ENCODE measurements at places on chromosomes 2 and 18. TPM values are rescaled to one million over a fixed set of nuclear protein-coding genes. Genes with fewer than 3 reads are reported as not detected.

Gene KLHL41
- total RNA-seq: not detected

GRCh38 chr2:179953359-179953758, 53.7 kb downstream of the CWC22 start:
- H3K27ac ChIP-seq: no peak overlapping the region
- peaks cover 32% of the 10 kb centered on the region for H3K36me3 ChIP-seq
- H3K4me1 ChIP-seq: no peaks in the 10 kb centered on the region
- no peak for DNase-seq
- H3K27me3 ChIP-seq: no peaks in the 10 kb centered on the region
- no peak overlapping the region for H3K4me3 ChIP-seq

- DNase-seq: no peak
- H3K27me3 ChIP-seq: peaks cover 18% of the 10 kb centered on the region
- H3K4me3 ChIP-seq: no peak overlapping the region
- H3K36me3 ChIP-seq: no peaks in the 10 kb centered on the region
Observed at GRCh38 chr2:208182835-208183234, 7.0 kb downstream of the C2orf80 start.

GRCh38 chr18:63788447-63789096, 13.4 kb downstream of the SERPINB7 start:
- no peaks in the 10 kb centered on the region for H3K36me3 ChIP-seq
- H3K27ac ChIP-seq: no peak overlapping the region
- DNase-seq: peak; percentile 33
- H3K4me1 ChIP-seq: peaks cover 3% of the 10 kb centered on the region

DNA sequence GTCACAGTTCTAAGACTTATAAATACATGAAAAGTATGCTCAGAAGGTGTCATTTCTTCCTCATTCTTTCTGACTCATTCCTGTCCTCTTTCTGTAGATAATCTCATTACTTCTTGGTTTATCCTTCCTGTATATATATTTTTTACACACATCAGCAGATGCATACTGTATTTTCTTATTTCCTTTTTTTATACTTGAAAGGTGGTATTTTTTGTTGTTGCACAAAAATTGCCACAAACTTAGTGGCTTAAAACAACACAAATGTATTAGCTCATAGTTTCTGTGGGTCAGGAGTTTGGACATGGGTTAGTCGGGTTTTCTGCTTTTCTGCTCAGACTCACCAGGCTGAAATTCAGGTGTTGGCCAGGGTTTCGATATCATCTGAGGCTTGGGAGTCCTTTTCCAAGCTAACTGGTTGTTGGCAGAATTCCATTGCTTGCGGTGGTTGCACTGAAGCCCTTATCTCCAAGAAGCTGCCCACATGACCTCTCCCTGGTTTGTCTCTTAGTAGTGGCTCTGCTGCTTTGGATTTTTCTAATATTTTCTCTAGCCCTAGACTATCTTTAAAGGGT, 162.6 kb downstream of the FMNL2 start:
- no peaks in the 10 kb centered on the region for H3K36me3 ChIP-seq
- peaks cover 15% of the 10 kb centered on the region for H3K27me3 ChIP-seq
- DNase-seq: no peak
- H3K4me1 ChIP-seq: peaks cover 3% of the 10 kb centered on the region

Data from activated CD4-positive, alpha-beta T cell treated with anti-CD3 and anti-CD28 coated beads, Interleukin-2, amount 10 ng/mL, durations not matched to agents 7 days and 5 days (primary cell).